ENCODE measurements at places on chromosomes 12 and 14.
A peak's percentile ranks its signal among the peaks of the same experiment; 100 is the strongest.

DNA sequence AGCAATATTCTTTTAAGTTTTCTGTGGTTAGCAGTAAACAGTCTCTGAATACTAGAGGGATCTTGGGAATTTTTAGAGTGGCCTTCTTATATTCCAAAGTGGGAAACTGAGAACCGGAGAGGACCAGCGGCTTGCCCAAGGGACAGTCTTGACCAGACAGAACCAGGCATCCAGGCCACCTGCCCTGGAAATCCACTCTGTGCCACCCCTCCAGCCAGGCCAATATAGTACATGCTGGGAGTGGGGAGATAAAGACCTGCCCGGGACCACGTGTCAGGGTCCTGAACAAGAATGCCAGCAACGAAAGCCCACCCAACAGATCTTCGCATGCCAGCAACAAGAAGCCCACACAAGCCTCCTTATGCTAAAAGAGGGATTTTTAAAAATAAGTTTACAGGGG is 49.4 kb upstream of the RIN3 start:
- DNase-seq, result no peak

DNA sequence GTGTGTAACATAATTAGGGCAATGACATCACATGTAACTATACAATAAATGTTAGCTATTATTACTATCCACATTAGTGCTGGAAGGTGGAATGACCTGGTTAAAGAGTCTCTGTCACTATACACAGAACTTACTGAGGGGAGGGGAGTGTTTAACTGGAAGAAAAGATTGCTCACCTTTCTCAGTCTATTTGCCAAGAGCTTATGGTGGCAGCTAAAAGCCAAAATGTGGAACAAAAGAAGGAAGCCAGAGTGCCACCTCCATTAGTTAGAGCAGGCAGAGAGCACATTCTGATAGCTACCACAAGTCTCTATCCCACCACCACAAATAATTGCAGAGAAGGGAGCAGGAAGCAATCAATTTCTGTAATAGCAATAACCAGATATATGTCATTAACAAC is 124.4 kb downstream of the MED13L start:
- no peak for DNase-seq

- DNase-seq, result no peak
These were observed 366 bp downstream of the LPCAT3 start for GRCh38 chr12:7017870-7018349.

GRCh38 chr14:28608851-28609828 is 157.4 kb upstream of the FOXG1 start:
- DNase-seq, result no peak

- DNase-seq, result no peak
These were observed 252.3 kb downstream of the KTN1 start for GRCh38 chr14:55832122-55832911.

DNA sequence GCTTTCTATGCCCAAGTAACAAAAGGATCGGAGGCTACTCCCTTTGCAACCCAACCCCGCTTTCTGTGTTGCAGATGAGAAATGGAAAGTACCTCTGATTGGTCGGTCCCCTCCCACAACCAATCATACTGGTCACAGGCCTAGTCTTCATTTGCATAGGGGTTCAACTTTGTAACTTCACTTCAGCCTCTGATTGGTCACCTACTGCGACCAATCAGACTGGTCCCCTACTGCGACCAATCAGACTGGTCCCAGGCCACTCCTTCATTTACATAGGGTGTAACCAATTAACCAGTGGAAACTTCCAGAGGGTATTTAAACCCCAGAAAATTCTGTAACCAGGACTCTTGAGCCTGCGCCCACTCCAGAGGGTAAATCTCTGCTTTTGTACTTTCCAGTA is 906.4 kb upstream of the TMEM132C start:
- no peak for DNase-seq

GRCh38 chr12:54648265-54648664 is at the start of gene DCD:
Gene DCD (minus strand): TSS chr12:54648365. CDS start chr12:54648303, 62 bp downstream.
- no peak for DNase-seq

GRCh38 chr14:98984719-98985041 is 287.3 kb downstream of the BCL11B start:
- peak; percentile 70 for DNase-seq

DNA sequence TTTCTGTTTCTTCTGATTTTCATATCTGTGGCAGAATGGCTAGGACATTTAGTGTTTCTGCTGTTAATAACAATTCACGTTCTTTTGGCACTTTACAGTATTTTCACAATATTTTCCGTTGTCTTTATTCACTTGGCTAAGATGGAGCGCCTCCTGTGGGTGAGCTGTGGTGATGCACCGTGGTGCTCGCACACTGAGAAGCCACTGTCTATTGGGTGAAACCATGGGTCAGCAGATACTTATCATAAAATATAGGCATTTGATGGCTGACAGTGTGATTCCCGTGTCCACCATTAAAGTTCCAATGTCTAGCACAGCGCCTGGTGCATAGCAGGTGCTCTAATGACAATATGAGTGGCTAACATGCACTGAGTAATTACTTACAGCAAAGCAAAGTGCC is 141.8 kb downstream of the VRK1 start:
- DNase-seq, result no peak

DNA sequence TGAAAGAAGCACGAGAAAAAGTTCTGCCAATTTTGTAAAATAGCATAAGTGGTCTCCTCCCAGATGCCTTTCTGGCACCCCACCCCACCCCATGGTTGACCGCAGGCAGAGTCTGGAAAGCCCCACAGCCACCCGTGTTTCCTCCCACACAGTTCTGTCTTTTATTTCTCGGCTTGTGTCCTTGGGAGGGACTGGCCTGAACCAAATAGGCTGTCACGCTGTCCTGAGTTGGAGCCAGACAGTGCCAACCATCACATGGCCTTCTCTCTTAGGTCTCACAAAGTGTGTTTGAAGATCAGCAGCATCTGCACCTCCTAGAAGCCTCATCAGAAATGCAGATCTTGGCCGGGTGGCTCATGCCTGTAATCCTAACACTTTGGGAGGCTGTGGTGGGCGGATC is 10.2 kb upstream of the LTA4H start:
- DNase-seq, result no peak

DNA sequence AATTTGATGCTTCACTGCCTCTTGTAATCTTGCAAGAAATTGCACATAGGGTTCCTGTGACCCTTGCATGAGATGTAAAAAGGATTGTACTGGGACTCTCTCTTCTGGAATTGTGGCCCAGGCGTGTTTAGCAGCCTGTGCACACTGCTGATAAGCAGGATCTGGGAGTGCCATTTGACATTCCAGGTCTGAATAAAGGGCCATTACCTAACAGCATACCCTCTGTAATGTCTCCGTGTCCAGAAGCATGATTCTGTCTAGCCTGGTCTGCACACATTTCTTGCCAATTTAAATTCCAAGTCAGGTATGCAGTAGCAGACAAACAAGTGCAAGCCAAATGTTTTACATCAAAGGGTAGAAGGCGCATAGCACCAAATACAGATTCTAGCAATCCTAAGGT is 18.1 kb upstream of the MAPKAPK5 start:
- DNase-seq, result no peak

DNA sequence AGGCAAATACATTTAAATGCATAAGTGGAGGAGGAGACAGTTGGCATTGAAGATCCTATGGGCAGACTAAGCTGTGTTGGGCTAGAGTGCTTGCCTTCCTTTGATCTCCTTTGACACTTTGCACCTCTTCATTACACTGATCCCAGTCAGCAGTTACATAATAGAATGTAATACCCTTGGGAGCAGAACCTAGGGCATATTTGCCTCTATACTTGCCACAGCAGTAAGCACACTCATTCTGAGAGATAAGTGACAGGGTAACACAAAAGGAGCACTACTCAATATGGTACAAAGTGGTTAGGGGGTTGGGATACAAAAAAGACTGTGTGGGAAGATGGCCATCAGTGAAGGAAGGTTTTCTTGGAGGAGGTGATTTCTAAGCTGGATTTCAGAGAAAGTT is 9.0 kb downstream of the MARS1 start:
- DNase-seq, result no peak

GRCh38 chr14:95948558-95948981 is 71.9 kb downstream of the TUNAR start:
- no peak for DNase-seq

GRCh38 chr12:1836854-1837421 is 16.6 kb downstream of the LRTM2 start:
- DNase-seq, result no peak

GRCh38 chr12:79895071-79895470 is 39.8 kb downstream of the PPP1R12A start:
- DNase-seq, result no peak

- DNase-seq, result no peak
These were observed 35.8 kb downstream of the NIN start for GRCh38 chr14:50795142-50795541.

GRCh38 chr12:1915082-1915968 is 3.1 kb downstream of the CACNA2D4 start:
- DNase-seq, result peak; percentile 17

- no peak for DNase-seq
These were observed 338.1 kb downstream of the CACNA1C start for GRCh38 chr12:2390850-2391390.

GRCh38 chr14:96204151-96205058 is at the start of gene BDKRB2:
Gene BDKRB2 (plus strand): TSS chr14:96204839. CDS start chr14:96237108, 32,269 bp downstream.
- no peak for DNase-seq

DNA sequence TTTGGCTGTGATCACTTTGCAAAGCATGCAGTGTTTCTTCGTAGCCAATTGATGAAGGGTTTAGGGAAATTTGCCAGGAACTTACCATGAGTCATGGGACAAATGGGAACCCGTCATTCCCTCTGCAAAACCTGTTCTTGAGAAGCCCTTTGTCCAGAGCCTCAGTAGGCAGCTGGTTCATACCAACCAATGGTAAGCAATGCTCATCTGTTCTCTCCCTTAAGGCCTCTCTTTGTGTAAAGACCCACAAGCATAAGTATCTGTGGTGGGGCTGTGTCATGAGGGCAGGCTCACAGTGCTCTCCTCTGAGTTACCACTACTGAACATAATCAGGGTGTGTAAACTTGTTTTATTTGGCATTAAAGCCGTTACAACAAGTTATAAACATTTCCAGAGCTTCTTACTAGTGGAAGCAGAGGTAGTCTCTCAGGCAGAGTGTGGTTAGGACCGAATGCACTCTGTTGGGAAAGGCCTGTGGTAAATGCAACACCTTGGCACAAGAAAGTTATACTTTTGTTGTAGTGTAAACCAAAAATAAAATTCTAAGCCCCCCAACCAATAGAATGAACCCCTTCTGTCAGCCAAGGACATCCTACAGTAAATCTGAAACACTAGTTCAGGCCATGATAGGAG is 119.8 kb downstream of the SINHCAF start:
- no peak for DNase-seq

DNA sequence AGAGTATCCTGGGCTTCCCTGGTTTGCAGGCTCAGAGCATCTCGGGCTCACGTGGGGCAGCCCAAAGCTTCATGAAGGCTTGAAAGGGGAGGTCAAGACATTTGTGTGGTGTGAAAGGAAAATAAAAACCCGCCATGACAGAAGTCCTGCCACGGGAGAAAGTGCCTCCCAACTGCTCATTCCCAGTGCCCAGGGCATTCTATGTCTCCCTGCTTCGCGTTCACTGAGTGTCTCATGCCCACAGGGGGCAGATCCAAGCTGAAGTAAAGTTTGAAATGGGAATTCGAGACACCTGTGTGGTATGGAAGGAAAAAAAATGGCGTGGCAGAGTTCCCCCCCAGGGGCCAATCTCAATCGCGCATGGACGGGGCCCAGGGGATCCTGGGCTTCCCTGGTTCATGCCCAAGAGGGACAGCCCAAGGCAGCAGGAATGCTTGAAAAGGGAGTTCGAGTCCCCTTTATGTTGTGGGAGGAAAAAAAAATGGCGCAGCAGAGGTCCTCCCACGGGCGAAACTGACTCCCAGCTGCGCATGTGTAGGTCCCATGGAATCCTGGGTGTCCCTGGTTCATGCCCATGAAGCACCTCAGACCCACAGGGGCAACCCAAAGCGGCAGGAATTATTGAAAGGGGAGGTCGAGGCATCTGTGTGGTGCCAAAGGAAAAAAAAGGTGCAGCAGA is 576.7 kb downstream of the ALG10 start:
- DNase-seq, result no peak

DNA sequence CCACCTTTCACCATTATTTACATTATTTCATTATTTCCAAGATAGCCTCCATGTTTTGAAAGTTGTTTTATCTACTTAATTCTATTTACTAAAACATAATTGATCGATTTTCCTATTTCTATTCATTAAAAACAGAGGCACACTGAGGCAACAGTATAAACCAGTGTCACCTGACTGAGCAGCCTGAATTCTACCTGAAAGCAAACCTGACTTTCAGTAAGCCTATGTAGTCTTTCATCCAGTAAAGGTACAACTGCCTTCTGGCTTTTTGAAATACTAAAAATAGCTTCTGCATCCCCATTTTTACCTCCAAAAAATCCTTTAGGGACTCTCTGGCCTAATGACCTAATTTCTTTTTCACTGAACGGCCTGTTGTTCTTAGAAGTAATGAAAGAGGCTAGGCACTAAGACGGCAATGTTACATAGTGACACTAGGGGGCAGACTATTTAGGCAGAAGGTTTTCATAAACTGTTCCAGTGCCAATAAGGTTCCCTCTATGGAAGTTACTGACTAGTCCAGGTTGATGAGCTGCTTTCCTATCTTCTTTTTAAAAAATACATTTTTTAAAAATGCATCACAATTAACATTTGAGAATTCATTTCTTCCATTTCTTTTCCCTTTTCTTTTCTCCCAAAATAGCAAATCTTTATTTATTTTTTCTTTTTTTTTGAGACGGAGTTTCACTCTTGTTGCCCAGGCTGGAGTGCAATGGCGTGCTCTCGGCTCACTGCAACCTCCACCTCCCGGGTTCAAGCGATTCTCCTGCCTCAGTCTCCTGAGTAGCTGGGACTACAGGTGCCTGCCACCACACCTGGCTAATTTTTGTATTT is 17.5 kb downstream of the ANAPC5 start:
- no peak for DNase-seq

- no peak for DNase-seq
These were observed 39.8 kb downstream of the NOPCHAP1 start for GRCh38 chr12:105025890-105026289.

GRCh38 chr12:18578191-18578590 is 159.6 kb downstream of the PLCZ1 start:
- no peak for DNase-seq

GRCh38 chr14:95273001-95273978 is 46.4 kb downstream of the CLMN start:
- DNase-seq, result no peak

- DNase-seq, result no peak
These were observed 456.9 kb upstream of the SYT1 start for GRCh38 chr12:78407722-78408121.

DNA sequence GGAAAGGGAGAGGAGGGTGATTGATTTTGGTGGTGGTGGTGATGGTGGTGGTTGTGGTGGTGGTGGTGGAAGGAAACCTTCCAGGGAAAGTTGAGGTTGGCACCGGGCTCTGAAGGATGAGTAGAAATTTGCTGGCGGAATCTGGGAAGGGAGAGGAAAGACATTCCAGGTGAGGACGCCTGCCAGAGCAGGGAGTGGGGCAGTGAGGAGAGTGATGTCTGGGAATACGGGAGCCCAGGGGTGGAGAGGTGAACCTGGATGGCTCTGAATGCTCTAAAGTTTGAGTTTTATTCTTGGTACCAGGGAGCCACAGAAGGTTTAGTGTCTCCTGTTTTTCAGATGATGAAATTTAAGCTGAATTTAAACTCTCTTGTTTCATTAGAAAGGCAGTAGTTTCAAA is 16.0 kb downstream of the CHST11 start:
- no peak for DNase-seq

Measured in activated naive CD4-positive, alpha-beta T cell treated with Interleukin-2 at 50 U/mL for 16 hours (primary cell).